ENCODE measurements at places on chromosomes 12 and 14.

DNA sequence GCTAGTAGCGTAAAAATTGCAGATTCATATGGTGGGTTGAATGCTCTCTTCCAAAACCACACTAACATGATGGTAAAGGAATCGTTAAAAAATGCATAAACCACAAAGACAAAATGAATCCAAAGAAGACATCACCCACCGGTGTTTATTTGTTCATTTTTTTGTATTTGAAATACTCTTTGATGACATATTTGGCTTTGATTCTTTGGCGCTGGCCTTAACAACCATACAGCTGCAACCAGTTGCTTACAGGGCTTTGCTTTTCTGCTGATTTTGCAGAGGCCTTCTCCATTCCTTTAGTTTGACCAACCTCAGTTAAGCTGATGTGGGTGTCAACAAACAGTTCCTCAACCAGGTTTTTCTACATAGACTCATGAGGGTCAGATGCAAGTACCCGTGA lies 103.5 kb downstream of the CACNA1C start:
- DNase-seq, result no peak

GRCh38 chr12:112130441-112130998 lies 5.2 kb downstream of the TRAFD1 start:
- no peak for DNase-seq

GRCh38 chr12:51381226-51382079 lies 9.8 kb downstream of the GALNT6 start:
- no peak for DNase-seq

DNA sequence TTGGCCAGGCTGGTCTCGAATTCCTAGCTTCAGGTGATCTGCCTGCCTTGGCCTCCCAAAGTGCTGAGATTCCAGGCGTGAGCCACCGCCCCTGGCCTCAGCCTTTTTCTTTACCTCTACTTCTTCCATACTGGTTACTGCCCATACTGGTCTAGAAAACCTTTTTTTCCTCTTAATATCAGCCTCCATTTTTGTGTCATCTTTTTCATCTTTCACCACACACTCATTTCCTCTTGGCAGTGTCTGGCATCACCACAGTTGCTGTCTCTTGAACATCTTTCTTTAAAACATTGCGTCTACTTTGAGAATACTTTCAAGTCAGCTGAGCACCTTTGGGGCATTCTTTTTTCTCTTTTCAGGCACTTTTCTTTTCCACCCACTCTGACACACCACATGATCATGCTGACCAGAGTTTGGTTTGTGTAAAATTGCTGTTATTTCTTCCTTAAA lies 32.7 kb downstream of the DDX47 start:
- DNase-seq, result no peak

GRCh38 chr12:1044696-1045095 lies 53.7 kb downstream of the ERC1 start:
- no peak for DNase-seq

DNA sequence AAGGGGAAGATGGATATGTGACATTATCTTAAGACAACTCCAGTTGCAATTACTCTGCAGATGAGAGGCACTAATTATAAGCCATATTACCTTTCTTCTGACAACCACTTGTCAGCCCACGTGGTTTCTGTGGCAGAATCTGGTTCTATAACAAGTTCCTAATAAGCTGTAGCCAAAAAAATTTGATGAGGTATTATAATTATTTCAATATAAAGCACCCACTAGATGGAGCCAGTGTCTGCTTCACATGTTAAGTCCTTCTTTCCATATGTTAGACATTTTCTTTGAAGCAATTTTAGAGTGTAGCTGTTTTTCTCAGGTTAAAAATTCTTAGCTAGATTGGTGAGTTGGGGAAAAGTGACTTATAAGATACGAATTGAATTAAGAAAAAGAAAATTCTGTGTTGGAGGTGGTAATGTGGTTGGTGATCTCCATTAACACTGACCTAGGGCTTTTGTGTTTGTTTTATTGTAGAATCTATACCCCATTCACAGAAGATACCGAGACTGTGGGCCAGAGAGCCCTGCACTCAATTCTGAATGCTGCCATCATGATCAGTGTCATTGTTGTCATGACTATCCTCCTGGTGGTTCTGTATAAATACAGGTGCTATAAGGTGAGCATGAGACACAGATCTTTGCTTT lies 36.9 kb downstream of the PSEN1 start:
- DNase-seq, result no peak

GRCh38 chr14:54229136-54229535 lies 167.7 kb upstream of the CDKN3 start:
- DNase-seq, result no peak

DNA sequence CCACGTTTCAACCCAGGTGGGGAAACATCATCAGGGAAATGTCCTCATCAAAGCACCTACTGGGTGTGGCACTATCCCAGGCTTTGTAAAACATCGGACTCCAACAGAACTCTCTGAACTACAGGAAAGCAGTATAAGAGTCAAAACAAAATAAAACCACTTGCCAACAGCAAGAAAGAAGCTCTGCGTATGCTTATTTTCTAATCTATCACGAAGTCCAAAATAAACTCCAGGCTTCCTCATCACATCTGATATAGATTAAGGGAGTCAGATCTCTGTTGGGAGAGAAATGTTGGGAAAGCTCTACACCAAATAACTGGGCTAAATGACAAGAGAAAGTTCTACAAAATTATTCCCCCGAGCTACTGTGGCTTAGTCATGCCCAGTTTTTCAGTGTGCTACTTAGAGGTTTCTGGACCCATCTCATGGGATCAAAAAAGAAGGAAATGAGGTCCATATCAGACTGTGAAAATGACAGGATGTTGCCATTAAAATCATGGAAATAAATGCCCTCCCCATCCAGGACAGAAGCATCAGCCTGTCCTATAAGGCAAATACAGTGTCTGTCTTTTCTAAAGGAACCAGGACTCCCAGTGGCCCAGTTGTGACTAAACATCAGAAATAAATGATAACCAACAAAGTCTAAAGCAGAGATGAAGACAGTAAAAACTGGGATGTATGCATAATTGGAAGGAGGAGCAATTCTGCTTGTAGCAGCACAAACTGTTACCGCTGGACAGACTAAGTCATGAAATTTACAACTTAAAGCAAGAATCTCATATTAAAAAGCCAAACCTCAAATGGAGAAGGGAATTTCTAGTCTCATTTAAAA lies 149.5 kb downstream of the STXBP6 start:
- no peak for DNase-seq

DNA sequence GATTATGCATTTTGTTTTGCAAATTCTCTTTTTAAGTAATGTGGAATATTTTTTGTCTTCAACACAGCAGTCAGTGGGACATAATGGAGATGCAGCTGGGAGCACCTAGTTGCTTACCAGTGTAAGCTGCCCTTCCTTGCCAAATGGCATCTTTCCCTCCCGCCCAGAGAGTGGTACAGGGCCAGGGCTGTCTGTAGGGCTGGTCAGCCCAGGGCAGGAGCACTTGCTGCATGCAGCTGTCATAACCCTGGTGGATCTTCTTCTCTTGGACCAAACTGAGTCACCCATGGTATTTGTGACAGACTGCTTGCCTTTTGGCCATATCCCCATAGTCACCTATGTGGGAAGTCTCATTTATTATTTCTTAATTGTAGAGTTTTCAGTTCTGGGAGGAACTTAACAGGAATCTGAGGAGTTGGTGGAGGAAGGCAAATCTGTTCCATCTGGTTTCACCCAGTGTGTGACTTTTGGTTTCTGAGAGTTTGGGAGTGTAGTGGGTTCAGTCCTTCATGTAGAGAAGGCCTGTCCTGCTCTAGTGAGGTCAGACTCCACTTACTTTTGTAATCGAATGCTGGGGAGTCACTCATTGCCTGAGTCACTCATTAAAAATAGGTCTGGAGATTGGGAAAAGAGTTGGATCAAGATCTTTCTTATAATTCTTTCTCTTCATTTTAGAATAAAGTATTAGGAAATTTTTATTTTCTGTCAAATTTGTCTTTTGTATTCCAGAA lies 62.0 kb upstream of the ASPG start:
- DNase-seq, result no peak

DNA sequence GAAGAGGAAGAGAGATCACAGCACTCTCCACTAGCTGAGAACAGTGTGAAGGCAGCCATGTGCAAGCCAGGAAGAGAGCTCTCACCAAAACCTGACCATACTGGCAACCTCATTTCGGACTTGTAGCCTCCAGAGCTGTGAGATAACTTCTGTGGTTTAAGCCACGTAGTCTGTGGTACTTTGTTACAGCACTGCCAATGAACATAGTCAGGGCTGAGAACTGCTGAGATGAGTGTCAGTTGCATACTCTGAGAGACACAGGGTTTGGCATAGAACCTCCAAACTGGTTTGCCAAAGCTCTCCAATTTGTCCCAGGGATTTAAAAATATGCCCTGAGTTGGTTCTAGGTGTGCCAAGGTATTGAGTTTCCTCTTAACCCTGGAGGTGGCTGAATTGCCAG lies 218.6 kb downstream of the ATP23 start:
- DNase-seq, result no peak

DNA sequence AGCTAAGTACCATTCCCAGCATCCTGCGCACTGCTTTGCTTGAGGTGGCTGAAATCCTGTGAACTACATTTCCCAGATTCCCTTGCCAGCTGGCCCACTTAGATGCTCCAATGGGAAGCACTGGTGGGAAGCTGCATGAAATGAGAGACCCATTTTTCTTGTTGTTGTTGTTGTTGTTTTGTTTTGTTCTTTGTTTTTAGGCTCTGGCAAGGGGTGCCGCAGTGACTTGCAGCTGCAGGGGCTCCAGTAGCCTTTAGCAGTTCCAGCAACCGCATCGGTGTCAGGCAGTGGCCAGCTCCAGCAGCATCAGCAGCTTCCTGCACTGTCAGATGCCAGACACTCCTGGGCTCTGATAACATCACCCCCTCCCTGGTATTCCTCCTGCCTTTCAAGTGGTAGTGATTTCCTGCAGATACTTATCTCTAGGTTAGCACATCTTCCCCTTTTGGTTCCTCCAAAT lies 8.8 kb upstream of the EGLN3 start:
- DNase-seq, result no peak

GRCh38 chr12:4114986-4115385 lies 158.6 kb upstream of the CCND2 start:
- no peak for DNase-seq

- no peak for DNase-seq
Measured at GRCh38 chr14:89165189-89166181, 251.5 kb downstream of the FOXN3 start.

DNA sequence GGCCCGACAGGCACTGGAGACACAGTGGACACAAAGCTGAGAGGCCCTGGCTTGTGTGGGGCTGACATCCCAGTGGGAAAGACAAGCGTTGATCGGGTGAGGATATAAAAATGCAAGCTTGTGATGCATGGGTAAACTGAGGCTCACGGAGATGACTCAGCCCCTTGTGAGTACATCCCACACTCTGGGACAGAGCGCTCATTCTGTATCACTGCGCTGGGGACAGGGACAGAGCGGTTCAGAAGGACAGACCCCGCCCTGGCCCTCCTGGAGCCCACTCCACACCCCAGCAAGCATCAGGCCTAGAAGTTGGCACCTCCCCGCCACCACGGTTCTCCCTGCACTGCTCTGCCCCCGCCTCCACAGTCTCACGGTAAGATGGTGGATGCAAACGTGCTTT lies 156.3 kb downstream of the PIWIL1 start:
- no peak for DNase-seq

- DNase-seq, result peak; percentile 4
Measured at GRCh38 chr14:105878125-105878524, 351.7 kb downstream of the TMEM121 start.

All from WERI-Rb-1 (cell line).